ENCODE measurements at places on chromosomes 3 and 15. TPM values are rescaled to one million over a fixed set of nuclear protein-coding genes. Genes with fewer than 3 reads are reported as not detected.

The GRK7 gene
- not detected for total RNA-seq

- no peak for DNase-seq
- H3K4me3 ChIP-seq: no peak overlapping the region
- no peaks in the 10 kb centered on the region for H3K4me1 ChIP-seq
- no peaks in the 10 kb centered on the region for H3K27me3 ChIP-seq
- no peak overlapping the region for H3K27ac ChIP-seq
- no peaks in the 10 kb centered on the region for H3K36me3 ChIP-seq
Measured at GRCh38 chr3:139319428-139320402, 24.1 kb upstream of the MRPS22 start.

The GOLGA8J gene
- not detected for total RNA-seq

GRCh38 chr3:71497971-71498444 is 85.5 kb downstream of the FOXP1 start:
- H3K27ac ChIP-seq: no peak overlapping the region
- peaks cover 62% of the 10 kb centered on the region for H3K4me1 ChIP-seq
- DNase-seq: no peak
- H3K4me3 ChIP-seq: no peak overlapping the region

DNA sequence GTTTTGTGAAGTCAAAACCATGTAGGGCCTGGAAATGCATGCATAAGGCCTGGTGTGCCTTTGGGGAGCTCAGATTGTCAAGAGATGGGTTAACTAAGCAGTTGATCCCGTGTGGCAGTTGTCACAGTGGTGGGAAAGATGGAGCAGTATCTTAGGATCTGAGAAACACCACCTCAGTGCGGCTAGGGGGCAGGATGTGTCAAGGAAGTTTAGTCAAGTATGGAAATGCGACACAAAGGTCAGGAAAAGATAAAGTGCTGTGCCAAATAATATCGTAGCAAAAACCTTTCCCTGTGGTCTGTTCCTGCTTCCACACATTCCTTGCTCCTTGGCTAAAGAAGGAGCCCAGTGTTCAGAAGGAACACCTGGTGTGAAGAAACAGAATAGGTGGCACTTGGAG is 396.4 kb downstream of the EDEM1 start:
- no peak for DNase-seq
- H3K4me1 ChIP-seq: no peaks in the 10 kb centered on the region
- no peak overlapping the region for H3K4me3 ChIP-seq
- no peaks in the 10 kb centered on the region for H3K36me3 ChIP-seq

The CNTN4 gene
- total RNA-seq: not detected
